Posterior cingulate gyrus (tissue), 11 donors: ENCODE measurements at places on chromosomes 3 and 15.

- no peak for DNase-seq
These were observed 125.8 kb upstream of the TMEM108 start for GRCh38 chr3:132912416-132912753.

GRCh38 chr15:61205346-61205921 is 23.7 kb downstream of the RORA start:
- no peak for DNase-seq

GRCh38 chr3:89787485-89787884 is 680.1 kb downstream of the EPHA3 start:
- DNase-seq, result no peak

DNA sequence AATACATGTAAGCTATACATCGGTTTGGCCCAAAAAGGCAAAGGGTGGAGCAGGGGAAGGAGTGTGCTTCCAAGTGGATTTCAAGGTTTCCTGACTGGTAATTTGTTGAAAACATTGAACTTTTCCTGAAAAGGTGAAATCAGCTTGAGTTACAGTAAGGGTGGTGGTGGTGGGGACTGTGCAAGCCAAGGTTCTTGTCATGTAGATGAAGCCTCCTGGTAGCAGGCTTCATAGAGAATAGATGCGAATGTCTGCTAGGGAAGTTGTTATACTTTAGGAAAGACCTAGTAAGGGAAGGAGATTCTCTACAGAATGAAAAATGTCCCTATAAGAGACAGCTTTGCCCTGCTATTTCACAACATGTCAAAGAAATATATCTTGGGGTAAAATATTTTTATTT is 528.2 kb upstream of the CBLB start:
- DNase-seq, result no peak
